ENCODE measurements at places on chromosomes 11 and 22.

GRCh38 chr11:31815711-31816467, 4.8 kb upstream of the PAX6 start:
- DNase-seq, result no peak

DNA sequence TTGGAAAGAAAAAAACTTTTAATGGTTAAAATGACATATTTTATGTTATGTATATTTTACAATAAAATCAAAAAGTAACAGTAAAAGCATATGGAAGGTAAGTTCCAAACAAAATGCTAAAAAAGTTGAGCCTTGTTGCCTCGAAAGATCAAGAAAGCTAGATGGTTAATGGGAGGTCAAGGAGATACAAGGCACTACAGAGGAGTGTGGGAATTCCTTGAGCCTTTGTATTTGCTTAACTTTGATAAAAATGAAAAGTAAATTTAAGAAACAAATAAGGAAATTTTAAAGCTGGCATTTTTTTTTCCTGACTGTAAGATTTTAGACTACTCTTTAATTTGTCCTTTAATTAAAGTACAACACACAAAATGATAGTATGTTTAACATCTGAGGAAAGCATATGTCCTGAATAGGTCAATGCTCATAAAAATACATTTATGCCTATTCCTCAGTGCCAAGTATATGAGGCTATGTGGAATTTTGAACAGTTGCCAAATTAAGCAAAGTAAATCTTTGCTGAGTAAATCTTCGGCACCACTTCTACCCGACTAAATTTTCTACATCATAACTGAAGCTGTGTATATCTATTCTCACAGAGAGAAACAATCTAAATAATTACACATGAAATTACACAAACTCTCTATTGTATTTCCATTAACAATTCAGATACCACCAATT, 108.8 kb downstream of the TTC28 start:
- no peak for DNase-seq

GRCh38 chr11:8251616-8252295, 11.9 kb downstream of the LMO1 start:
- no peak for DNase-seq

GRCh38 chr11:119832202-119832935, 103.4 kb upstream of the NECTIN1 start:
- DNase-seq, result no peak

GRCh38 chr11:105448703-105449079, 161.2 kb upstream of the GRIA4 start:
- DNase-seq, result no peak

GRCh38 chr22:46245511-46245910, 4.6 kb downstream of the CDPF1 start:
- DNase-seq, result no peak

- DNase-seq, result no peak
These were observed 132.5 kb downstream of the FBXO7 start for GRCh38 chr22:32607086-32607485.

DNA sequence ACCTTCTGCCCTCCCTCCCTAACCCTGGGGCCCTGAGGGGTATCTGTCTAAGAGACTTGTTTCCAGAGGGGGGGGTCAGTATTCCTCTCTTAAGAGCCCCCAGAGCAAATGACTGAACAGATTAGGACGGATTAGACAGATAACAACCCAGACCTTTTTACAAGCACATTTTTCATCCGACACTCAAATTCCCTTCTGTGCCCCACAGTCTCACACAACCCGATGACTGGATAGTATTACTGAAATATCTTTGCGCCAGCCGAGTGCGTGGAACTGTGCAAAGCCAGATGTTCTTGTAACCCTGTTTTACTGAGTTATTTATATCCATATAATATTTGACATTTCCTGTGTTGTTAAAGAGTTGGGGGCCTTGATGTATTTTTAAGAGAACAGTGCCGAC, 30.9 kb upstream of the FLI1 start:
- DNase-seq, result no peak

Data from epithelial cell of prostate (primary cell).